ENCODE measurements at places on chromosomes 16 and 17. TPM values are rescaled to one million over a fixed set of nuclear protein-coding genes. Genes with fewer than 3 reads are reported as not detected.

PIK3R5 gene
- total RNA-seq, result 34.2 TPM

ETV4 gene
- total RNA-seq, result not detected

CES5A gene
- not detected for total RNA-seq

SMIM22 gene
- not detected for total RNA-seq

- peak; percentile 47 for DNase-seq
Measured at GRCh38 chr17:50626037-50626574, 8.6 kb upstream of the ABCC3 start.
